Stimulated activated memory B cell treated with anti-CD40 and anti-IgM and Interleukin-4, amounts not matched to agents 10 μg/mL and 1 μg/mL and 100 μg/mL, for 72 hours (primary cell): ENCODE measurements at places on chromosomes 2 and 18.

GRCh38 chr2:179932786-179933185, 71.4 kb upstream of the ZNF385B start:
- no peak for ATAC-seq

DNA sequence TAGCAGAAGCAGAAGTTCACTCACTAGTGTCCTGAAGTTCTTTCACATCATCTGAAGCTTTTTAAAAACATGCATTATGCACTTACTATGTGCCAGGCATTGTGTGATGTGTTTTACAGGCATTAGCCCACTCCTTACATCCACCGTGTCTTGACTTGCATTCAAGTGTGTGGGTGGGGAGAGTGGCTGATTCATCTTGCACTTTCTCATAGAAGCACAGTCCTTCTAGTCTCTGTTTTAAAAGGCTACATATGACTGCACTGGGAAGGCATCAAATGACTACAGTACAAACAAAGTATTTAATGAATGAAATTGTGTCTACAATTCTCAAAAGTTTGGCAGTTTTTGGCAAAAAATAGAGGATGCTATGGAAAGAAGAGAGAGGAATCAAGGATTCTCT, 21.6 kb upstream of the DSC3 start:
- ATAC-seq = no peak

GRCh38 chr2:54059504-54059903, 55.9 kb upstream of the ACYP2 start:
- no peak for ATAC-seq

DNA sequence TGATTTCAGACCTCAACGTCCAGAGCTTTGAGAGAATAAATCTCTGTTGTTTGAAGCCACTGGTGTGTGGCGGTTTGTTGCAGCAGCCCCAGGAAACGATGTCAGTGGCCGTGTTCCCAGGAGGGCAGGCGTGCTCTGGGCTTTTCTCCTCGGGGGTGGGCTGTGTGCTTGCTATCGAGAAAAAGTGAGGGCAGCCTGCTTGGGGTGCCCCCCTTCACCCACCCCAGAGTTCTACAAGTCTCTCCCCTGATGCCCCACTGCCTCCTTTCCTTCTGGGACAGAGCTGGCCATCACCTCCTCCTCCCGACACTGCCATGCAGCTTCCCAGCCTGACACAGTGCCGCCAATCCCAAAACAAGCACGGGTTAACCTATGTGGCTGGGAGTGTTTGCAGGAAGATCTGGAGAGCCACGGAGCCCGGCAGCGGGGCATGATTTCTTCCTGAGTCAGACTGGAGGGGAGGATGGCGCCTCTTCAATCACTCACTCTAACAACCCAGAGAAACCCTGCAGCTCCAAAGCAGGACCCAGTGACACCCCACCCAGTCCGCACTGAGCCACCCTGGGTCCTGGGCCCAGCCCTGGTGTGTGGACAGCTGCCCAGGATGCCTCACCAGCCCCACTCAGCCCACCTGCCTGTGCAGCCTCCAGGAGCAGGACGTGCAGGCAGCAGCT, 213.7 kb upstream of the RAB6C start:
- no peak for ATAC-seq

GRCh38 chr2:37671009-37671815, at the start of gene CDC42EP3:
CDC42EP3 (minus strand) TSS chr2:37671642; CDS start chr2:37646587, 25,055 bp downstream.
- ATAC-seq = peak; percentile 84

DNA sequence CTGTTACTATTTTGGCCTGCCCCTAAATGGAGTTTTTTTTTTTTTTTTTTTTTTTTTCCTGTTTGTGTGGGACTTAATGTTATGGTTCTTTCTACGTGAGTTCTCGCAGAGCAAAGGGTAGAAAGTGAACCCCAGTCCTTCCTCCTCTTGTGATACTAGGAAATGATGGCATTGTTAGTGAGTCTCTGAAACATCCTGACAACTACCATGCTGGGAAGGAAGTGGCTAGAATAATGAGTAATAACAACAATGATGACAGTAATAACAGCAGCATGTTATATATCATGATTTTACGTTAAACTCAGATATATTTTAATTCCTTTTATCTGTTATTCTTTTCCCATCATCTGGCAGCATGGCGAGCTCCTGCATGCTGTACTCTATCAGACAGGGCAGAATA, 216.2 kb upstream of the LINC00305 start:
- peak; percentile 45 for ATAC-seq

DNA sequence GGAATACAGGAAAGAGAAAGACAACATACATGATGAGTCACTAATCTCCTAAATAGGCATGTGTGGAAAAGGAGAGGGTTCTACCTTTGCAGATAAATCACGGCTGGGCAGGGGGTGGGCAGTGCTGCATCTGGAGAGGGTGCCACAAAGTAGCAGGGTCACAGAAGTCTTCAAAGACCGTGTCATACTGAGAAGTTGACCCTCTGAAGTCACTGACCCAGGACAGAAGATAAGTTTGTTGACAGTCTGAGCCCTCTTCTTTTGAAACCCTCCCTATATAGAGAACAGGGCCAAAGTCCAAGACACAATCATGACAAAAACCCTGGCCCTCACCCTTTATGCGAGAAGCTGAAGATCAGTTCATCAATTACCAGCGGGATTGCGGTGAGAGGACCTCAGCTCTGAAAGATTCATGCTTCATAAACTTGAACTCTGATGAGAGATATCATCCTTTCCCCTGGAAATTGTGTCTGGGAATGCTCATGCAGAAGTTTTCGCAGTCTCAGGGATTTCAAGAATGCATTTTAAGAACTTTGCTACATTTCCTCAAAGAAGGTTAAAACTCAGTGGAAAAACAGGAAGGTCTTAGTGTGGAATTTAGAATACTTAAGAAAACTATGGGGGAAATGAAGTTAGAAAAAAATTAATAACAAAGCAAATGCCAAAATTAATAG, 129.5 kb downstream of the FAM124B start:
- ATAC-seq = no peak

DNA sequence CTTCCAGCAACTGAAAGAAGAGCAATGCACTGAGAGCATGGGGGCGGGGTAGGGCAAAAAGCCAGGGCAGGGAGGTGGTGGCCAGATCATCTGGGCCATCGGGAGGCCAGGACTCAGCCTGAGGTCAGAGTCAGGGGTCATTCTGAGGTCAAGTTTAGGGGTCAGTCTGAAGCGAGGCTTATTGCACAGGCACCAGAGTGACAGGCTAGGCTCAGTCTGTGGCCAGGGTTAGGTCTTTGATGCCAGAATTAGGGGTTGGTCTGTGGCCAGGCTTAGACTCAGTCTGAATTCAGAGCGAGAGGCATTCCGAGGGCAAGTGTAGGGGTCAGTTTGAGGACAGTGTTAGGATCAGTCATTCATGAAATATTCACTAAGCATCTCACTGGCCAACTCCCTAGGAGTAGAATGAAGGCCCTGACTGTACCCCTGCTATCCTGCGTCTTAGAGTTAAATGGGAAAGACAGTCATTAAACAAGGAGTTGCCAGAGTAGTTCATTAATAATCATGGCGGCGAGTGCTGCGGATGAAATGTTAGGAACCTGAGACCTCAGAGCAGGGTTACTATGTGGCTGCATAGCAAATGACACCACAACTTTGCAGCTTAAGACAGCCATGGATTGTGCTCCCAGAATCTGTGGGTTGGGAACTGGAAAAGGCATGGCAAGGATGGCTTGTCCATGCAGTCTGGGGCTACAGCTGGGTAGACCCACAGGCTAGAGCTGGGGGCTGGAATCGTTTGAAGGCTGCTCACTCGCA, 198.7 kb downstream of the CYP26B1 start:
- no peak for ATAC-seq

DNA sequence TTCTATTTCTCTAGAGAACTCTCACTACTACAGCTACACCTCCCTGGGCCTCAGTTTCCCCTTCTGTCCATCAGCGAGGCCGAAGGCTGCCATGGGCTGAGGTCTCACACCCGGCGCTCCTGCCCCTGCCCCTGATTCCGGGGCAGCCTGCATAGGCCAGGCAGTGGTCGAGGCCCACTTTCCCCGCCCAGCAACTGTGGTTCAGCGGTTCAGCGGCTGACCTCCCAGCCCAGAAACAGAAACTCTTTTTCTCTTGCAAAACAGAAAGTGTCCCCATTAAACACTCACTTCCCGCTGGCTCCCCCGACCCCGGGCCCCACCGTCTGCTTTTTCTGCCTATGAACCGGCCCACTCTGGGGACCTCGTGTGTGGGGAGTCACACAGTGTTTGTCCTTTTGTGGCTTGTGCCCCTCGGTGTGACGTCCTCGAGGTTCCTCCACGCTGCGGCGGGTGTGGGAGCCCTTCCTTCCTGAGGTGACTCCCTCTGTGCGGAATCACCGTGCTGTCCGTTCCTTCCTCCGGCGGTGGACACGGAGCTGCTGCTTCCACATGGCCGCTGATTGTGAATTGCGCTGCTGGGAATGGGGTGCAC, 16.0 kb downstream of the PDCD1 start:
- peak; percentile 39 for ATAC-seq

DNA sequence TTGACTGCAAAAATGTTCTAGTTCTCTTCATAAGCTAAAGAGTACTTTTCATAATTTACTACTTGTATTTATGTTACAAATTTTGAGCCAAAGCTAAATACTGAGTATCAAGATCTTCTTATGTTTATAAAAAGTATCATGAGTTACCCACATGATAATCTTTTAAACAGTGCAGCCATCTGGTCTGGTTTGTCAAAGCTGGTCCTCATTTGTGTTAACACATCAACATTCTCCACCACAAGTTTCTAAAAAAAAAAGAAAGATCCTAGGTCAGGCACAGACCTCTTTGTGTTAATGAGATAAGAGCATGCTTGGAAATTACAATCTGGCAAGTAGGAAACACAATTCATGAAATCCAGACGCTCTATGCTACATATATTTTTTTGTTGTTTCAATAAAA, 75.5 kb upstream of the FRZB start:
- ATAC-seq = no peak

DNA sequence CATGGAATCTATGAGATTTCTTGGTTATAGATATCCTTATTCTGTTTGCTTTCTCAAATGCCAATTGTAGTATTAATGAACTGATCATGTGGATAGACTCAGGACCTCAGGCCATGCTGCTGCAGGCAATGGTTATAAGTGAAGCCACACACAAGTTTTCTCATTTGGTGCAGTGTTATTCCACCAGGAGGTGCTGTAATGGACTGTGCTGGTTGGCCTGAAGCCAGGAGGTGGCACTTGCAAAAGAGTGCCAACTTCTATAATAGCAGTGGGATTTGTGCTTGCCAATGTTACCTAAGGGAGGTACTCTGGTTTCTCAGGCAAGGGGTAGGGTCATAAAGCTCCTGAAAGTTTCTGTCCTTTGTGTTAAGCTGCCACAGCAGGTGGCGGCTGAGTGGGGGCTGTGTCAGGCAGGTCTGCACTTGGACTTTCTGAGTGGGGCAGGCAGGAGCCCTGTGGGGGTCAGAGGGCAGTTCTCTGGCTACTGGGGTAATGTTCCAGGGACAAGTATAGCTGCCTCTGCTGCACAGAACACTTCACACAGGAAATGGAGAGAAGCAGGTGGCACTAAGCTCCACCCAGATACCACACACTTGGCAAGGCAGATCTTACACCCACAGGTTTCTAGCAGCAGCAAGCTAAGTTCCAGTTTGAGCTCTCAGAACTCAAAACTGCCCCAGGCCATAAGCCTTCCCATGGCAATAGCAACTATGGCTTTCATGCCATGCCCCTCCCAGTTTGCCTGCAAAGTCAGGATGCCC, 352.6 kb upstream of the CWC22 start:
- peak; percentile 89 for ATAC-seq

DNA sequence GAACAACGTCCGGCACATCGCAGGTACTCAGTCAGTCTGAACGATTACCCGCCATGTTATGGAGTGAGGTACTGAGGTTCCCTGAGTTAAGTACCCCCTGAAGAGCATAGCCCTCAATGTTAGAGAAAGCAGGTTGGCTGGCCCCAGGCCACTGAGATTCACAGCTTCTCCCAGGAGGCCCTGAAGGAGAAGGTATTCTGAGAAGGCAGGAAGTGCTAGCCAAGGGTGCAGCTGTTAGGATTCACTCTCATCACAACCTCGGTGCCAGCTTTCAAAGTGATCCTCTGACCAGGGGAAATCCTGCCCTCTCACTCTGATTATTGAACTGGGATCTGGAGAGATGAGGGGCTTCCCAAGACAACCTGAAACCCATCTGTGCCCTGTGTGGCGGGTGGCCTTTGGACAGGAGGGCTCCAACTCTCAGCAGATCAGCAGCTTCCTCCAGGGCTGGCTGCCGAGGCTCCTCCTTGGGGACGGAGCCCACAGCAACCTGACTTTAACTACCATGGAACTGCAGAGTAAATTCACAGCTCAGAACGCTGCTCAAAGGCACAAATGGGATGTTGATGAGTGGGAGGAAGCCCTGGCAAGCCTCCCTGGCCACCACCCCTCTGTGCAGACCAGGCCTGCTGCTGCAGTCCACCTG, 7.8 kb downstream of the EHD3 start:
- peak; percentile 15 for ATAC-seq

GRCh38 chr2:117481608-117482007, 332.9 kb upstream of the DDX18 start:
- no peak for ATAC-seq

DNA sequence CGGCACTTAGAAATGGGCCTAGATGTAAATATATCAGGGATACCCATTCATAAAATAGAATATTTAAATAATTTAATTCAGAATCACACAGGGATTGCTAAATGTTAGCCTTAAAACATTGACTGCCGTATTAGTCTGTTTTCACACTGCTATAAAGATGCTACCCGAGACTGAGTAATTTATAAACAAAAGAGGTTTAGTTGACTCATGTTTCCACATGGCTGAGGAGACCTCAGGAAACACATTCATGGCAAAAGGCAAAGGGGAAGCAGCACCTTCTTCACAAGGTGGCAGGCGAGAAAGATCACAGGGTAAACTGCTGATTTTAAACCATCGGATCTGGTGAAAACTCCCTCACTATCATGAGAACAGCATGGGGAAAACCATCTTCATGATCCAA, 223.6 kb upstream of the GULP1 start:
- ATAC-seq = no peak

DNA sequence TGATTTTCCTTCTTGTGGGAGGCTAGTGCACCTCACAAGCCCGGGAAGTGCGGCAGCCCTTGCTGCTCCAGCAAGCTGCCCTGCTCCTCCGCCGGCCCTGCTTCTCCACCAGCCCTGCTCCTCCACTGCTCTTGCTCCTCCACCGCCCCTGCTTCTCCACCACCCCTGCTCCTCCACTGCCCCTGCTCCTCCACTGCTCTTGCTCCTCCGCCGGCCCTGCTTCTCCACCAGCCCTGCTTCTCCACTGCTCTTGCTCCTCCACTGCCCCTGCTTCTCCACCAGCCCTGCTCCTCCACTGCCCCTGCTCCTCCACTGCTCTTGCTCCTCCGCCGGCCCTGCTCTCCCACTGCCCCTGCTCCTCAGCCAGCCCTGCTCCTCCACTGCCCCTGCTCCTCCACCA, 95.6 kb downstream of the NDUFA10 start:
- ATAC-seq = no peak

DNA sequence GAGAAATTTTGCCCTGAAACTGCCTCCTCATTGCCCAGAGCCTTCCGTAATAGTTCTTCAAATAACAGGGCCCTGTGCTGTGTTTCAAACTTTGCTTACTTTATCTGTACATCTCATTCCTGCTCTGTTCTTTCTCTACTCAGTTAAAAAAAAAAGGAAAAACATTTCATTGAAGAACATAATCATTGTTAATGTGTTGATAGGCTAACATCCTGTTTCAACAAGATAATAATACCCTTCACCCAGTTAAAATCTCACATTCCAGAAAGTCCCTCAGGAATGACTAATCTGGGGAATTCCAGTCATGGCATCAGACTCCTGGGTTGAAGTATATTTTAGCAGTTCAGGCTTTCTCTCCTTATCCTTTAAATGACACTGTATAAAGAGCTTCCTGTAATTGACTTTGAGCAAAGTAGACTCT, 45.6 kb upstream of the ITGAV start:
- ATAC-seq = no peak

- ATAC-seq = no peak
Observed at GRCh38 chr2:191747170-191747530, 69.2 kb downstream of the NABP1 start.
